NCI-H187 (cell line): ENCODE measurements at places on chromosomes 5 and 9.

- no peak for DNase-seq
Observed at GRCh38 chr9:74526215-74526614, 29.1 kb downstream of the RORB start.

DNA sequence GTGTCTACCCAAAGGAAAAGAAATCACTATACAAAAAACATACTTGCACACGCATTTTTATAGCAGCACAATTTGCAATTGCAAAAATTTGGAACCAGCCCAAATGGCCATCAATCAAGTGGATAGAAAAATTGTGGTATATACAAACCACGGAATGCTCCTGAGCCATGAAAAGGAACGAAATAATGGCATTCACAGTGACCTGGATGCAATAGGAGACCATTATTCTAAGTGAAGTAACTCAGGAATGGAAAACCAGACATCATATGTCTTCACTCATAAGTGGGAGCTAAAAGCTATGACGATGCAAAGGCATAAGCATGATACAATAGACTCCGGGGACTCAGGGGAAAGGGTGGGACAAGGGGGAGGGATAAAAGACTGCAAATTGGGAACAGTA, 78.4 kb downstream of the ENC1 start:
- DNase-seq: no peak

GRCh38 chr5:158392753-158393152, 533.8 kb upstream of the CLINT1 start:
- no peak for DNase-seq

DNA sequence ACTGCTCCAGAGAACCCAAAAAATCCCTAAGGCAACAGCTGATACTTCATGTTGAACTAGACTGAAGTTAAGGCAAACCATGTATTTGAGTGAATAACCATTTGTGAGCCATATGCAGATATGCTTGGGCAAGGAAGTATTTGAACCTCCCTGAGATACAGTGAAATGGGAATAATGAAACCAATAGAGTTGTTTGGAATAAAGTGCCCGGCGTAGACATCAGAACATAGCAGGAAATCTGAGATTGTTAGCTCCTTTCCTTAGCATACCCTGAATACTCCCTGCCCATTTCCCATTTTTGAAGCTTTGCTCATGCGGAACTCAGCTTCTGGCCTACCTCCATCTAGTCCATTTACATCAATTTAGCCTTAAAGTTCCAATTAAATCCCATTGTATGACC, 611.9 kb downstream of the EFNA5 start:
- no peak for DNase-seq

DNA sequence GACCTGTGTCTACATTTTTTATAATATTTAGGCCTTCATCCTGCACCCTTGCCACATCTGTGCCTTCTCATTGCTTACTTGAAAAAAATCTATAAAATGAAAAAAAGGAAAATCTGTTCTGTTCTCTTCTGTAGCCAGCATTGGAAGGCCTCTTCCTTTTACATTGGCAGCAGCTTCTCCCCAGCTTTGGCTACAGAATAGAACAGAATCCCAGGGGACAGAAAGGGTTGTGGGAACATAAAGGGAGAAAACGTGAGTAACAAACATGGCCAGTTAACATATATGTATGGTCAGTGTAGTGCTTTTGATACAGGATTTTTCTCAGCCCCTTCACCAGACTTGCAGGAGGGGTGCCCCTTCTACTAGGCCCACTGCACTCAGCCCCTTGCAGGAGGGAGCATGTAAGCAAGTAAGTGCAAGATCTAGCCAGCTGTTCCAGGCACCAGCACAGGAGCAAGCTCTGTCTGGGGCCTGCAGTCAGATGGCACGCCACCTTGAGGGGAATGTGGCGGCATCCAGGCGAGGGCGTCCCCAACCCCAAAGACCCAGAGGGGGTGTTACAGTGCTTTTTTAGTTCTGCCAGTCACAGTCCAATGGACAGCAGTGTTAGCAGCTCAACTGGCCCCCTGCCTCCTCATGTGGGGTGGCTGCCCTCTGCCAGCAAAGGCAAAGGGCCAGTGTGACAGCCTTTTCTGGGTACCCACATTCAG, 330.5 kb upstream of the ZNF462 start:
- no peak for DNase-seq

GRCh38 chr5:95948631-95949030, 13.0 kb downstream of the ELL2 start:
- DNase-seq: no peak
